ENCODE measurements at places on chromosomes 1 and 21. TPM values are rescaled to one million over a fixed set of nuclear protein-coding genes. Genes with fewer than 3 reads are reported as not detected.

ZSCAN20 gene
- total RNA-seq, result 3.9 TPM

C1QTNF12 gene
- total RNA-seq, result 6.1 TPM

- DNase-seq, result no peak
Observed at GRCh38 chr21:44684077-44684476, 2.1 kb upstream of the KRTAP12-1 start.

DNA sequence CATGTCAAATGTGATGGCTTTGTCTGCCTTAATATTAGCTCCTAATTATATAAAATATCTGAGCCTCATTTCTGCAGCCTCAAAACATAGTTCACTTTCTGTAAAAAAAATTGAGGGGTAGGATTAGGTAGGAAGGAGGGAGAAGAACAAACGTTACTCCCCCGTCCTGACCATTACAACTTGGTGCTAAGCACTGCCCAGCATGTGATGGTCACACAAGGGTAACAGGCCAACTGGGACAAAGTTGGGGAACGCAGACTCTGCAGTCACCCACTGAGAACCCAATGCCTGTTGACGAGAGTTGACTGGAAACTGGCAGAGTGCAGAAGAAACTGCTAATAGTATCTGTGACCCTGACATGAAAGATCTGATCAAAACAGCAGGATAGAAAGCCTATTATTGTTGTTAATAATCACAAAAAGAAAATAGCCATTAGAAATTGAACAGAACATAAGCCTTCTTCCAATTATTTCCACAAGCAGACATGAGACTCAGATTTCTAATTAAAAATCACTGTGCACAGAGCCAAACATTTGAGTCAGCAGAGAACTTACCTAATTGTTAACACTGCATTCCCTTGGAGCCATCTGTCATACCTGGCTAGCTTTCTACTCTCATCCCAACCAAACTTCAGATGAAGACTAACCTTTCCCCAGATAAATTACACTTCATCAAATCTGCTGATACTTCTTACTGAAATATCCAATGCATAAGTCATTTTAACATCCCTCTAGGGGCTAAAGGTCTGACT lies 5.5 kb downstream of the SORT1 start:
- no peak for DNase-seq

FCGR3B gene
- total RNA-seq, result not detected

PDC gene
- not detected for total RNA-seq

ACADM gene
- total RNA-seq, result 228 TPM

- DNase-seq, result no peak
Observed at GRCh38 chr1:46196609-46197008, 1.6 kb downstream of the POMGNT1 start.

- no peak for DNase-seq
Observed at GRCh38 chr1:7561331-7561921, 209.7 kb upstream of the VAMP3 start.

DNA sequence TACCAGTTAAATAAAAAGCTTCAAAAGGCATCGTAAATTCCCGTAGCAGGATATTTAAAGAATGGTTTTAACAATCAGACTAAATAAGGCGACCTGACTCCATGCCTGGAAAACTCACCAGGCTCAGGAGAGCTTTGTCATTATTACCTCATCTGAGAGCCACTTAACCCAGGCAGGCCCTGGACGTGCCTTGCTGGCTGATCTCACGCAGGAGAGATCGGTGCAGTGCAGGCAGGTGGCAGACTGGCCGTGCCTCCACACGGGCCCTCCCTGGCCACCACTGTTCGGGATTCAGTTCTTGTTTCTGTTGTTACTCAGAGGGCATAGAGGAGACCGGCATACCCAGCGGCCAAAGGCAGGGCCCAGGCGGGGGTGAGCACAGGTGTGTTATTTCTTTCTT lies 6.4 kb downstream of the MT1HL1 start:
- DNase-seq, result no peak

DNA sequence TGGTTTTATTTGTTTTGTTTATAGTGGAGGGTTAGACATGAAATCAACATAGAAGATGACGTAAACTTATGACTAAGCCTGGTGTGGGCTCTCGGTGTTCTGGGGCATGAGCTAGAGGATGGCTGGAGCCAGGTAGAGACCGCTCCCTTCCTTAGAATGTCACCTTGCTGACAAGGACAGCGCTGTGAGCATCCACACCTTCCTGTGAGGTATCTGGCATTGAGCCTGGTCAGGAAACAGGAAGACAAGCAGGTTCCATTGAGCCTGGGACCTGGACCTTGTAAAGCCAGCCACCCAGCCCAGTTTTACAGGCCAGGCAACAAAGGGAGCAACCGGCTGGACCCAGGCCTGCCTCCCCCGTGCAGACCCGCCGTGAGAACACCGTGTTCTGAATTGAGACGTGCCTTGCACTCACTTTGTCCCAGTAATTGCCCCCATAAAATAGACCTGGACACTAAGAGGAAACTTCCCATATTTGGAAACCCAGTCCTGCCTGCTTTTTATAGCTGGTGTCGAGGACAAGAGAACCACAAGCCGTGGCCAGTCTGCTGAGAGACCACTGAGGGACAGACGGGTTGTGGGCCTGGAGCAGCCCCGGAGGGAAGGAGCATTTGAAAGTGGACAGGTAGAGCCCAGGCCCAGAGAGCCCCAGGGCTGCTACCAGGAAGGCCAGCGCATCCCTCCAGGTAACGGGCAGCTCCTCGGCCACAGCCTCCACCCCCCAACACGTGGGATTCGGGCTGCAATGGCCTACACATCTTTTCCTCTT lies 78.0 kb downstream of the PDE9A start:
- DNase-seq, result no peak

GRCh38 chr1:239225396-239225795 lies 161.0 kb upstream of the CHRM3 start:
- DNase-seq, result no peak

DNA sequence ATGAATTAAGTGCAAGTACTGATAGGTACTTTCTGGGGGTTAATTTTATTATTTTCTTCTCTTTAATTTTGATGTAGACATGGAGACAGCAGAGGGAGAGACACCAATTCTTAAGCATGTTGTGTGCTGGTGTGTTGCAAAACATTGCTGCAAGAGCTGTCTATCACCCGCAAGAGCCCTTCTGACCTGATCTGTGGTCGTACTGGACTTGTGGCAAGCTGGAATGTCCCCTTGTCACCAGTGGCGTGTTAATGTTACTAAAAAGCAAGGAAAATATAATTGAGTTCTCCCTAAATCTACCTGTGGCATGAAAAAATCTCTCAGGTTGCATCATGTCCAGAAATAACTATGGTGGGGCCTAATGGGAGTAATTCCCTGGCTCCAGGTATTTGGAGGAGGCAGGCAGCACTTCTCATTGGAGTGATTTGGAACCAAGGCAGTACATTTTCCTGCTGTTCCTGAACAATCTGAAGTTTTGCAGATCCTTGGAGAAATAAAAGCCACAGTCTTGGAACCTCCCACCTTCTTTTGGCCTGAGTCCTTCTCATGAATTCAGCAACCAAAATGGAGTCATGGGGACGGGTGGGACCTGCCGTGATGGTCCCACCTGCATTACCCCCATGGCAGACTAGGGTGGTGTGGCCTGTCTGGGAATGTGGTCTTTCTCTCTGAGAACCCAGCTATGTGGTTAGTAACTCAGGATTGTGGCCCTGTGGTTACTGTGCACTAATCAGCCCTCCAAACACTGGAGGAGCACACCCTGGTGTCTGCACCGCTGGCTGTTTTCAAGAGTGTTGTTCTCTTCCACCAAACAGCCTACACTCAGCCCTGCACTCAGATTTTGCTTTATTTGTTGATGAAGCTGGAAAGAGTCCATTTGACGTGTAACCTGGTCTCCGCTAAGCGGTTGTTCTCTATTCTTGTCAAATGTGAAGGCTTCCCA lies 57.4 kb downstream of the GALNT2 start:
- DNase-seq, result no peak

- DNase-seq, result no peak
Observed at GRCh38 chr1:202716654-202717053, 6.4 kb upstream of the SYT2 start.

LCA5L gene
- total RNA-seq, result 1.8 TPM

DNA sequence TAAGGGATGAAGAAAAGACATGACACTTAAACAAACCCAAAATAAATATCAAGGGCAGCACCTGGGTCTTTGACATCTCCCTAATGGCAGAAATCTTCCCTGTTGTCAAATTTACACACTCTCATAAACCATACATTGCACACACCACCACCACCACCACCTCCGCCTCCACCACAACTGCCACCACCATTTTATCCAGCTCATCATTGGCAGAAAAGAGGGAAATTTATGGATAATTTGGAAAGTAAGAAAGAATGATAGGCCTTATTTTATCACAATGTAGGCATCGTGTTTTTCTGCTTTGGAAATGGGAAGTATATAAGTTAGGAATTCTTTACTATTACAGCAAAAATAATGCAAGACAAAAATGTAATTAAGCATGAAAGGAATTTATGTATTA lies 27.3 kb upstream of the RGS13 start:
- no peak for DNase-seq

GUCA2B gene
- total RNA-seq, result not detected

GRCh38 chr1:41226815-41227434 lies 15.2 kb downstream of the SCMH1 start:
- DNase-seq, result no peak

DNA sequence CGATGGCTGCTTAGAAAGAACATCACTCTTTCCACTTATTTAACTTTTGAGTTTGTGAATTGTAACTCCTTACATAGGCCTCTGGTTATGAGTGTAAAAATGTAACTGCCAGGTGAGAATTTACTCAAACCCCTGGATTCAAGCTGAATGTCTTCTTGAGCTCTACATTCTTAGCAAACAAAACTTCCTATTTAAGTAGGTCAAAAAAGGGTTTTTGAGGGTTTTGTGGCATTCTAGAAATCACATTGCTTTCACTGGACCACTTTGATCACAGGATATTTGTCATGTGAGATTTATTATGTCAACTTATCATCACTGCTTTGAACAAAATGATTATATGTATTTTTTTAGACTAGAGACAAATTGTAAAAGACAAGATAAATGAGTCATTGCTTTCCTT lies 5.7 kb downstream of the IL23R start:
- DNase-seq, result no peak
